ENCODE measurements at places on chromosomes 7 and 10.

- no peaks in the 10 kb centered on the region for H3K27me3 ChIP-seq
- H3K27ac ChIP-seq = no peak overlapping the region
- peaks cover 20% of the 10 kb centered on the region for H3K4me1 ChIP-seq
- no peaks in the 10 kb centered on the region for H3K36me3 ChIP-seq
- no peak for DNase-seq
- H3K4me3 ChIP-seq = no peak overlapping the region
These were observed 137.4 kb downstream of the C7orf25 start for GRCh38 chr7:42774436-42774835.

DNA sequence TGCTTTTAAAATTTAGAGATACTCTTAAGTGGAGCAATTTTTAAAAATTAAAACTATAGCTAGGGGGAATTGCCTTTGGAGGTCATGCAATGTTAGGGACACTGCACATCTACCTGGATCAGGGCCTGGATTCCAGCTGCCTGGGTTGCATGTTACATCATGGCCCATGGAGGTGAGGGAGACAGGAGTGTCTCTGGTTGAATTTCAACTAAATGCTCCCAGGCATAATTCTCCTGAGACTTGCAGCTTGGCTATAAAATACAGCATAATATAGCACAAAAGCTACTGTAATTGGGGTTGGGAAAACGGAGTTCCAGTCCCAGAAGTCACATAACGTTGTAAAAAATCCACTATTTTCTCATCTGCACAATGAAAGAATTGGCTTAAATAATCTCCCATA lies 782.5 kb downstream of the LRMDA start:
- no peaks in the 10 kb centered on the region for H3K27me3 ChIP-seq
- H3K4me3 ChIP-seq = no peak overlapping the region
- DNase-seq = no peak
- no peaks in the 10 kb centered on the region for H3K4me1 ChIP-seq

DNA sequence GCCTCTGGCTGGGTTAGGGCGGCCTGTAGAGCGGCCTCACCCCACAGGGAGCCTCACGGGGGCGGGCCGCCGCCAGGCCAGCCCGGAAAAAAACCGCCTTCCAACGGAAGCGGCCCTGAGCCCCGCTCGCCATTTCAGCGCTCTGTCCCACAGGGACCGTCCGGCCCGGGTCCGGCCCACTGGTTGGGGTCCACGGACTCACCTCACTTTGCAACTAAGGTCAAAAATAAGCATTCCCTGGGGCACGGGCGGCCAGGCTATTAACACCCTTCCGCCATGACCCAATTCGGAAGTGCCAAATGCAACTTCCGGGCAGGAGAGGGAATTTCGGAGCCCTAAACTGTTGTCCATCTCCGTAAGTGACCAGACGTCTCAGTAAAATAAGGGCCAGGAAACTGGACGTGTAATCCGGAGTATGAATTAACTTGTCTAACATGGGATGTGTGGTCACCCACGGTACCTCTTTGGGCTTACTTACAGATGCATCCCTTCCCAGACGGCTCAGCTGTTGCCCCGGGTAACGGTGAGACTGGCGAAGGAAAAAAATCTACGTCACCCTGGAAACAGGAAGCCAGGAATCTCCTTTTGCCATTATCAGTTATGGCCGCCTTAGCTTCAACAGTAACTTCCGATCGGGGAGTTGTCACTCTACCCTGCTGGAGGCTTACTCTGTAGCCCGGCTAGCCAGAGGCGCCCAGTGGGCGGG lies at the start of gene BBIP1:
Gene BBIP1, minus strand, starts transcription at position 538 of the 706 bp plus-strand sequence. CDS start 1,023 bp downstream, outside the sequence.
- H3K27ac ChIP-seq = peak within 1 kb of the TSS; percentile 80
- H3K27me3 ChIP-seq = no peaks in the 10 kb centered on the region
- peak within 1 kb of the TSS; percentile 97 for H3K4me3 ChIP-seq
- DNase-seq = no peak
- peaks cover 22% of the 10 kb centered on the region for H3K4me1 ChIP-seq

GRCh38 chr10:129140921-129141885 lies 325.8 kb upstream of the MGMT start:
- H3K27me3 ChIP-seq = no peaks in the 10 kb centered on the region
- no peaks in the 10 kb centered on the region for H3K4me1 ChIP-seq
- no peaks in the 10 kb centered on the region for H3K36me3 ChIP-seq

DNA sequence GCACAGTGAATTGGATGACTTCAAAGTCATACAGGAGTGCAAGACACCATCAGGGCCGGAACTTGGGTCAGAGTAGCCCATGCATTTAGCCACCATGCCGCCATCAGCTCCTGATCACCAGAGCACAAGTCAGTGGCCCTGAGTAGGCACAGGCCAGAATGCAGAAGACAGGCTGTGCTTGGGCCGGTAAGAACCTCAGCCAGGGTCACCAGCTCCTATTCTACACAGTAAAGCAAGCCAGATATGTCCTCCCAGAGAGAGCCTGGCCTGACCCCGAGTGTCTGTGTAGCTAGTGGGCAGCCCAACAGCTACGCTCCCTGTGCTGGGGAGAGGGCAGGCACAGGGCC lies 44.5 kb upstream of the COL13A1 start:
- H3K4me3 ChIP-seq = no peak overlapping the region
- no peaks in the 10 kb centered on the region for H3K36me3 ChIP-seq
- no peak overlapping the region for H3K27ac ChIP-seq
- H3K27me3 ChIP-seq = no peaks in the 10 kb centered on the region

- H3K27me3 ChIP-seq = no peaks in the 10 kb centered on the region
- peak overlapping the region; percentile 35 for H3K27ac ChIP-seq
- H3K4me3 ChIP-seq = no peak overlapping the region
- no peaks in the 10 kb centered on the region for H3K36me3 ChIP-seq
- H3K4me1 ChIP-seq = peaks cover 22% of the 10 kb centered on the region
These were observed 44.9 kb downstream of the POLR1F start for GRCh38 chr7:19663816-19664462.

DNA sequence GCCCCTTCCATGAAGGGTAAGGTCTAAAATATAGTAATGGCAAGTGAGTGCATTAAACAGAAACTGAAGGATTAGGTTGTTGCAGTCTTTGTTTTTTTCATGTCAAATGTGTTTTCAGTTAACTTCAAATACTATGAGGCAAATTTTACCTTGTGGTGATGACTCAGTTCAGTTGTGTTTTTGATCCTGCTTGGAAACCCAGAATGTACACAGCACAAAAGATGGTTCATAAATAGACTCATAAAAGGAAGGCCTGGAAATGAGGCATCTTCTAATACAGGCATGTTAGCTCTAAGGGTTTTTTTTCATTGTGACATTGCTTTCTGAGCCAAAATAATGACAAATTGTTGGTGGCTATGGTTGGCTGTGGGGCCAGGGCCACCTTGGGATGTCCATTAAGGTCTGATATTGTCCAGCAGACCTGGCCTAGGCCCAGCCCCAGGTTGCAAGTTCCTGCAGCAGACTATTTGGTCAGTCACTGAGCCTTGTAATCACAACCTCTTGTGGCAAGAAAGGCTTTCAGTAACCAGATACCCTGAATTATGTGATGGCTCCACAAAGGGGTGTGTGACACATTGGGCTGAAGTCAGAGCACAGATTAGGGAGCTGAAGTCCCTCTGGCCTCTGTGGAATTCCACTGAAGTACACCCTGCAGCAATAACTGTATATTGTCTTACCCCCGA lies 69.0 kb upstream of the SAMD8 start:
- no peaks in the 10 kb centered on the region for H3K4me1 ChIP-seq
- no peak for DNase-seq
- no peak overlapping the region for H3K4me3 ChIP-seq

- no peak for DNase-seq
- peak overlapping the region; percentile 93 for H3K4me3 ChIP-seq
These were observed 2.0 kb downstream of the BAG3 start for GRCh38 chr10:119653209-119653608.

GRCh38 chr10:61169294-61169693 lies 225.3 kb upstream of the RHOBTB1 start:
- H3K4me1 ChIP-seq = no peaks in the 10 kb centered on the region
- no peaks in the 10 kb centered on the region for H3K36me3 ChIP-seq
- H3K4me3 ChIP-seq = no peak overlapping the region
- no peak overlapping the region for H3K27ac ChIP-seq
- no peaks in the 10 kb centered on the region for H3K27me3 ChIP-seq

GRCh38 chr7:24966802-24967201 lies 13.2 kb downstream of the OSBPL3 start:
- no peak for DNase-seq
- H3K36me3 ChIP-seq = no peaks in the 10 kb centered on the region
- peaks cover 69% of the 10 kb centered on the region for H3K4me1 ChIP-seq
- no peak overlapping the region for H3K4me3 ChIP-seq

GRCh38 chr7:21778953-21779352 lies 166.7 kb downstream of the CDCA7L start:
- no peak overlapping the region for H3K4me3 ChIP-seq
- no peak for DNase-seq
- no peaks in the 10 kb centered on the region for H3K36me3 ChIP-seq
- H3K4me1 ChIP-seq = no peaks in the 10 kb centered on the region
- H3K27ac ChIP-seq = no peak overlapping the region
- H3K27me3 ChIP-seq = no peaks in the 10 kb centered on the region

- no peaks in the 10 kb centered on the region for H3K4me1 ChIP-seq
- H3K36me3 ChIP-seq = no peaks in the 10 kb centered on the region
- H3K4me3 ChIP-seq = no peak overlapping the region
- no peak overlapping the region for H3K27ac ChIP-seq
- no peaks in the 10 kb centered on the region for H3K27me3 ChIP-seq
These were observed 187.2 kb upstream of the CSTF2T start for GRCh38 chr10:51886438-51887068.

GRCh38 chr7:77331938-77332695 lies 84.0 kb downstream of the GSAP start:
- no peak overlapping the region for H3K27ac ChIP-seq
- H3K4me3 ChIP-seq = no peak overlapping the region
- H3K4me1 ChIP-seq = peaks cover 26% of the 10 kb centered on the region
- H3K27me3 ChIP-seq = no peaks in the 10 kb centered on the region
- DNase-seq = no peak
- H3K36me3 ChIP-seq = no peaks in the 10 kb centered on the region

DNA sequence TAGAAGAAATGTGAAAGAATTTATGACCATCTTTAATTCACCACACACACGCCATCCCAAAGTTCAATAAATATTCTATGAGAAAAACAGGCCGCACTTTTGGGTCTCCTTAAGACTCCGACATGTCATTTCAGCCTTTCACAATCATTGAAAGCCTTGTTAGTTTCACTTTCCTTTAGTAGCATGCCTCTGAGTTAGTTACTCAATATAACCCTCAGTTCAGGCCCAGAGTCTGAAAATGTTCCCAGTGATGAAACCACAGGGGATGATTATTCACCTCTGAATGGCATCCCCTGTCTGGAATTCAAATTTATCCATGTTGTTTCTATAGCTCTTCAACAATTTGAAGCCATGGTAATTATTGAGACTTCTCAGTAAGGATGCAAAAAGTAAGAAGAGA lies 278.1 kb upstream of the NRP1 start:
- H3K4me3 ChIP-seq = no peak overlapping the region
- H3K4me1 ChIP-seq = peaks cover 16% of the 10 kb centered on the region
- no peaks in the 10 kb centered on the region for H3K36me3 ChIP-seq

GRCh38 chr7:21585070-21585724 lies 42.4 kb downstream of the DNAH11 start:
- H3K27ac ChIP-seq = no peak overlapping the region
- no peak overlapping the region for H3K4me3 ChIP-seq
- H3K36me3 ChIP-seq = no peaks in the 10 kb centered on the region
- no peaks in the 10 kb centered on the region for H3K27me3 ChIP-seq

DNA sequence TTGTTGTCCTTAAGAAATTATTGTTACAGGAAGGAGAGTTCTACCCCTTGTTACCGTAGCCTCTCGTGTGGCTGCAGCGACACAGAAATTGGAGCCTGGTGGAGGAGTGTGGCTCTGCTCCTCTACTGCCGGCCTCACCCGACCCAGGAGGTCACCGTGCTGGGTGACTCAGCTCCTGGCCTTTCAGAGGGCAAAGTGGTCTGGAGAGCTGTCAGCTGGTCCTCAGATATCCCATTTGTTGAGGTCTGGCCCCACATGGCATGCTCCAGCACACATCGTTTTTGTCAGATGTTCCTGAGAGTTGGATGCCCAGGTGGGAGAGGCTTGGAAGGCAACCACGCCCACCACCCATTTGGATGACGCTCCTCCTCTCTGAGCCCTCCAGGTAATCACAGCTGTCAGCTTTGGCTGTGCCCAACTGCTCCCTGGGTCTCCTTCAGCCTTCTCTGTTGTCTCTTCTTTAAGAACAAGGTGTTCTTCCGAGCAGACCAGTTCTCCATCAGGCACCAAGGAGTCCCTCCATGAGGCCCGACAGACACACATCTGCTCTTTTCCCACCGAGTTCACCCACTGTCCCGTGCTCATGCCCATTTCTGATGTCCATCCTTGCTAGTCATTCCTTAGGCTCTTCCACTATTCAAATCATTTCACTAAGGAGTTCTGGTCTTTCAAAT lies 80.3 kb downstream of the RAMP3 start:
- DNase-seq = no peak
- peaks cover 5% of the 10 kb centered on the region for H3K27me3 ChIP-seq
- peak overlapping the region; percentile 76 for H3K27ac ChIP-seq
- no peaks in the 10 kb centered on the region for H3K36me3 ChIP-seq

GRCh38 chr10:19921300-19922140 lies 105.3 kb downstream of the PLXDC2 start:
- DNase-seq = no peak
- no peak overlapping the region for H3K4me3 ChIP-seq
- H3K27me3 ChIP-seq = no peaks in the 10 kb centered on the region
- H3K36me3 ChIP-seq = no peaks in the 10 kb centered on the region

- no peak overlapping the region for H3K27ac ChIP-seq
- peaks cover 13% of the 10 kb centered on the region for H3K36me3 ChIP-seq
- H3K27me3 ChIP-seq = no peaks in the 10 kb centered on the region
- H3K4me1 ChIP-seq = no peaks in the 10 kb centered on the region
These were observed 88.9 kb upstream of the GTF2I start for GRCh38 chr7:74568658-74569057.

GRCh38 chr7:134866617-134867016 lies 87.2 kb downstream of the CALD1 start:
- peaks cover 16% of the 10 kb centered on the region for H3K36me3 ChIP-seq
- H3K4me1 ChIP-seq = no peaks in the 10 kb centered on the region
- H3K27me3 ChIP-seq = no peaks in the 10 kb centered on the region
- no peak overlapping the region for H3K27ac ChIP-seq

- peaks cover 7% of the 10 kb centered on the region for H3K4me1 ChIP-seq
- H3K4me3 ChIP-seq = no peak overlapping the region
- no peaks in the 10 kb centered on the region for H3K27me3 ChIP-seq
- peaks cover 99% of the 10 kb centered on the region for H3K36me3 ChIP-seq
- H3K27ac ChIP-seq = no peak overlapping the region
These were observed 29.2 kb downstream of the STK17A start for GRCh38 chr7:43612128-43612527.

- H3K4me3 ChIP-seq = no peak overlapping the region
- DNase-seq = no peak
- no peak overlapping the region for H3K27ac ChIP-seq
- no peaks in the 10 kb centered on the region for H3K36me3 ChIP-seq
These were observed 123.4 kb downstream of the MYO3A start for GRCh38 chr10:26057466-26057865.

GRCh38 chr7:123711832-123712293 lies 36.9 kb downstream of the WASL start:
- no peak overlapping the region for H3K27ac ChIP-seq
- no peak for DNase-seq
- H3K4me3 ChIP-seq = no peak overlapping the region

DNA sequence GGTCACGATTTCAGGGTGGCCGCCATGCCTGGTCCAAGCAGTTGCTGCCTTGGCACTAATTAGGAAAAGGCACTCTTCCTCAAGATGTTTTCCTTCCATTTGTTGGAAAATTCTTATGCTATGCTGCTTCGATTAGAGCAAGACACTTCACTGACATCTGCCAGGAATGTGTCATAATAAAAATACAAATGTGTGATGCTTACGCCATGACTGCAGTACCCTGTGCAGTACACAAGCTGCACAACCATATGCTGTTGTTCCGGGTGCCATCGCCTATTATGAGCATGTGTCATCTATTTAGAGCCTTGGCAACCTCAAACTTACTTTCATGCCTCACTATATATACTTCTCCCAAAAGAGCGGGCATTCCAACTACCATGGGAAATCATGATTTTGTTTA lies 14.9 kb upstream of the MPP7 start:
- H3K27me3 ChIP-seq = no peaks in the 10 kb centered on the region
- H3K4me1 ChIP-seq = no peaks in the 10 kb centered on the region
- no peak overlapping the region for H3K27ac ChIP-seq
- H3K4me3 ChIP-seq = no peak overlapping the region
- no peak for DNase-seq
